Activated T-helper 1 cell treated with Interleukin-2 at 50 U/mL for 16 hours (primary cell): ENCODE measurements at places on chromosomes 6 and 20.

GRCh38 chr20:60215816-60216730 lies 257.9 kb downstream of the CDH26 start:
- no peak for DNase-seq

GRCh38 chr20:61776491-61777075 lies 289.1 kb downstream of the TAF4 start:
- DNase-seq = no peak

DNA sequence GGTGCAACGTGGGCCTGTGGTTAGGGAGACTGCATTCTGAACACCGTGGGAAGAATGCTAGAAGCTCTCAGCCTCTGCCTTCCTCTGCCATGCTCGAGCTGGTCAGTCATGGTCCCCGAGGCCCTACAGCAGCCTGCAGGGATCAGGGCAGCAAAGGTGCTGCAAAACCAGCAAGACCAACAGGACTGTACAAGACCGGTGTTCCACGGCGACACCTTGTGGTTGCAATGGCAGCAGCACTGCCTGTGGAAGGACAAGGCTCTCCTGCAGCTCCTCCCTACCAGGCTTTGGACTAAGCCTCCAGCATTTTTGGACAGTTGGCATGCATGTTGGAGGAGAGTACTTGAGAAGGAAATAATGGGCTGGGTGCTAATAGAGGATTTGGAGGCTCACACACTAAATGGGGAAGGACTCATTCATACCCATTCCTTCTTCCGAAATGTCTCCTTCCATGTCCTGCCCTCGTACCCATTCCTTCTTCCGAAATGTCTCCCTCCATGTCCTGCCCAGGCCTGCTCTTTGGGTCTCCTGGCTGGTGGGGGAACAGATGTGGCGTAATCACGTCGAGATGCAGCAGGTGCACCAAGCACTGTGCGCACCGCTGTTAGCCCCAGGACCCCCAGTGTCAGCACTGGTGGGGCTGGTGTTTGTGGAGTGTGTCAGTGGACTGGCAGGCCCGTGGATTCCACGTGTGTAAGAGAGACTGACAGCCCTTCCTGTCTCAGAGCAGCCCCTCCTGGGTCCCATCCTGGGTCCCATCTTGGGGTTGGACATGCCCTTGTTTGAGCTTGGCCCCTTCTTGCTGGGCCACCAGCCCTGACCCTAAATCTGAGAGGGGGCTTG lies 18.6 kb upstream of the MYT1 start:
- no peak for DNase-seq

GRCh38 chr6:115945306-115945705 lies 115.4 kb downstream of the FRK start:
- DNase-seq = no peak

DNA sequence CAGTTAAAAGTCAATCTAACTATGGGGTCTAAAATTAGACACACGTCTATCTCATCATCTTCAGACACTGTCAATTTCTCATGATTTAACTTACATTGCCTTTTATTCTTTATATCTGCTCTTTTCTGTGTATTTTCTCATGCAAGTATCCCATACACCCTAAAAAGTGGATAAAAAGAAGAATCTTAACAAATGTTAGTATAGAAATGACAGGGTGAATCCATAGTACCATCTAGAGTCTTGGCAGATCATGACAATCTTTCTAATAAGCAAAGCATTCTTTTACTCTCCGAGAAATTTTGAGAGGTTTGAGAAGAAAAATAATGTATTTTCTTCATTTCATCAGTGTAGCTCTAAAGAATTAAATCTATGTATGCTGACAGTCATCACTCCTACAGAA lies 382.7 kb downstream of the C6orf118 start:
- no peak for DNase-seq

DNA sequence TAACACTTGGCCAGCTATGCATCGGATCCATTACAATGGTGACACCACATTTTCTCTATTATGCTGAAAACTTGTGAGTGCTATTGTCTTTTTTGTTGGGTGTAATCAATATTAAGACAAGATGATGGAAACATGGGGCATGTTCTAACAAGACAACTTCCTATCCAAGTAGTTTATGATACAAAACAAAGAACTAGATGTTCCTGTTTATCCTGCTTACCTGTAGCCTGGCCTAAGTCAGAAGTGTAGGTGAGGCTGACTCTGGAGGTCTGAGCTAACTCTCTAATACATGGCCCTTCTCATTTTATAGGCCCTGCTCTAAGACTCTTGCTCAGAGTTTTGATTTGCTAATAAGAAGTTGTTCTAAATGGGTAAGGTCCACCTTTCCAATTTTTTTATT lies 242.4 kb upstream of the STXBP5 start:
- DNase-seq = no peak
